ENCODE measurements at places on chromosomes 7 and 10.

- peak; percentile 71 for ATAC-seq
Measured at GRCh38 chr7:100563809-100564400, 9.8 kb downstream of the SAP25 start.

- ATAC-seq, result no peak
Measured at GRCh38 chr10:74160013-74160412, 9.0 kb downstream of the ADK start.

- ATAC-seq, result no peak
Measured at GRCh38 chr10:75925999-75926398, 494.6 kb downstream of the LRMDA start.

DNA sequence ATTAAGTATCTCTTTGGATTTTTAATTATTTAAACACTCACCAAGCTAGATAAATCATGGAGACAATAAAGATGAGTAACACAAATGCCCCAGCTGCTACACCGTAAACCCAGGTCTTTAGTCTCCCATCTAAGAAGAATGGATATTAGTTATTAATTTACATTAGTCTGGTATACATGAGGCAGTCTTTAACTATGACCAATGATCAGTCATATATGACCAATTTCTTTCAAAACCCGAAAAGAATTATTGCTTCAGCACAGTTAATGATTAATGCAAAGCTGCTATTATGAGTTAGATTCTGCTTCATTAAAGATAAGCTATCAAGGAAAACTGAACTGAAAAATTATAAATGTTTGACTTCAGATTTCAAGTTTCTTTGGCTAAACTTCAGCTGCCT is 402.9 kb downstream of the PHF14 start:
- no peak for ATAC-seq

GRCh38 chr7:42511027-42511426 is 274.0 kb upstream of the GLI3 start:
- ATAC-seq, result no peak

DNA sequence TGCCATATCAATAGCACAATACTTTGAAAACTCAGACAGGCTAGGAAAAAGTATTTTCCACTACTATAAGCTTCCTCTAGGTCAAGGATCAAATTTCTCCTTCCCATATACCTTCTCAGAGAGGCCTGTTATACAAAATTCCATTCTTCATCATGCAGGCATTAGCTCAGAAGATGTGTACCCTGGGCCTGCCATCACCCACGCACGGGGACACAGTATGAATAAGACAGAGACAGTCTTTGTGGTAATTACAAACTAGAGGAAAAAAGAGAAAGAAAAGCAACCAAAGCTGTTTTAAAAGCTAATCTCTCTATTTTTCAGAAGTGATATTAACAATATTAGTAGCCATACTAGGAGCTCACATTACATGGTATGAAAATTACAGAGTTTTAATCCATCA is 236.8 kb upstream of the AOAH start:
- ATAC-seq, result no peak

DNA sequence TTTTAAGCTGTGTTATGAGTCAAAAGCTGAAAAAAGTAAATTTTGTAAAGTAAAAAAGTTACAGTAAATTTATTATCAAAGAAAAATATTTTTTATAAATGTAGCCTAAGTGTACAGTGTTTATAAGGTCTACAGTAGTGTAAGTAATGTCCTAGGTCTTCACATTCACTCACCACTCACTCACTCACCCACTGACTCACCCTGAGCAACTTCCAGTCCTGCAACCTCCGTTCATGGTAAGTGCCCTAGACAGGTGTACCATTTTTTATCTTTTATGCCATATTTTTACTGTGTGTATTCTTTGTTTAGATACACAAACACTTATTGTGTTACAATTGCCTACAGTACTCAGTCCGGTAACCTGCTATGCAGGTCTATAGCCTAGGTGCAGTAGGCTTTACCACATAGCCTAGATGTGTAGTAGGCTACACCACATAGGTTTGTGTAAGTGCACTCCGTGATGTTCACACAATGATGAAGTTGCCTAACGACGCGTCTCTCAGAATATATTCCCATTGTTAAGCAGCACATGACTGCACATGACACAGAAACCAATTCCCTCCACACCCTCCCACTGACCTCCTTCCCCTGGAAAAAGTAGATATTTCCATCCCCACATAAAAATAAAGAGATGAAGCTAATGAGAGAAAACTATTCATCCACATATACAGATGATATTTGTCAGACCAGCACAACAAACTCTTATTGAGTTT is 44.8 kb upstream of the FGL2 start:
- ATAC-seq, result no peak

All from stimulated activated memory B cell treated with anti-CD40 and anti-IgM and Interleukin-4, amounts not matched to agents 10 μg/mL and 1 μg/mL and 100 μg/mL, for 72 hours (primary cell).